ENCODE measurements at places on chromosomes 16 and 17.

DNA sequence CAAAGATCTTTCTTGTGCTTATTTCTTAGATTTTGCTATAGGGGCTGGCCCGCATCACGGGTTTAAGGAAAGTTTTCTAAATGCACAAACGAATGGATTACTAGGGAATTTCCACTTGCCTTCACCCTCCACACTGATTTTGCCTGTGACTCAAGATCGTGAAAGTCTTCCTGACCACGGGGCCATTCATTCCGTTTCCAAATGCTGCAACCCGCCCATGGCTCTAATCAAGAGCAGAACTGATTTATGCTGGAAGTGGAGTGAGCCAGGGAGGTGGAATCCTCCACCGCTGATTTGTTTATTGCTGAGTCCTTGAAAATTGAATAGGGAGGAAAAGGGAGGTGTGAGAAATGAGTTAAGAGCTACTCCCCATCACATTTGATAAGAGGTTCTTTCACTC is 52.4 kb downstream of the CA10 start:
- DNase-seq = no peak

DNA sequence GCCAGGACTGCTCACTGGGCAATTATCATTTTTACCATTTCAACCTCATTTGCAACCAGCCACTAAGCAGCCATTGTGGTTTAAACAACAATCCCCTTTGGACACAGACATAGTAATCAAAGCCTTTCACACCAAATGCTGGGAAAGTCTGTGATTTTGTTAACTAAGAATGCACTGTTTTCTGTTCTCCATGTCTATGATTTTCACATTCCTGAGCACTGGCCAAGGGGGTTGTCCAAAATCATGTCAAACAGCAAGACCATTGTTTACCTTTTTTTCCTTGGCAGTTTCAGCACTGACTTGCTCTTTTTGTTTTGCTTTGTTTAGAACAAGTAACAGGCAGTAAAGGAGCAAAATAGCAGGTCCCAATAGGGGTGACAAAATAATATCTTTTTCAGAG is 106.3 kb upstream of the SIAH1 start:
- DNase-seq = no peak

DNA sequence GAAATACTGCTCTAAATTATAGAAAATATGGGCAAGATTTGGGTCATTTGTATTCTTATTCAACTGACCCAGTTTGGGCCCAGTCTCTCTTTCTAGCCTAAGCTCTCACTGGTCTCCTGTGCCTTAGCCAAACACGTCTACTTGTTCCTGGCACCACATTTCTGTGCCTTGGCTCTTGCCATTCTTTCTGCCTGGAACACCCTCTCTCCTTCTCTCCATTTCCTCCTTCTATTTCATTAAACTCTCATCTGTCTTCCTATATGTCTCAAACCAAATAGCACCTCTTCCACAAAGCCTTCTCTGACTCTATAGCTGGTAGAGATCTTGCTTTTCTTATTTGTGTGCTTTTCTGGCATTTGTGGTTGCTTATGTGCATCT is 37.7 kb upstream of the NUFIP2 start:
- no peak for DNase-seq

DNA sequence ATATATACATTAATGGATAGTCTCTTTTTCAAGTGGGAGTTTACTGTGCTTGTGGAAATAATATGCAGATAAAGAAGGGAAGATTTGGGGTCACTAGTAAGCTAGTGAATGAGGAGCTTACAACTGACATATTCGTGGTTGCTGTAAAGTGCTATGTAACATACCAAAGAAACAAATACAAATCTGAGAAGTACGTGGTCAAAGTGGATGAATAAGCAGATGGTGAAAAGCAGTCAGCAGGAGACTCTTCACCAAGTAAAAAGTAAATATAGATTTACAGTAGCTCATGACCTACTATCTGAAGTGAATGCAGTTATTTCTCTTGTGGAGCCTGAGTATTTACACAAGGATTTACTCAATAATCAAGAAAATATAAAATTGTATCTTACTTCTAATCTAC is 136.6 kb upstream of the ELAC2 start:
- DNase-seq = no peak

DNA sequence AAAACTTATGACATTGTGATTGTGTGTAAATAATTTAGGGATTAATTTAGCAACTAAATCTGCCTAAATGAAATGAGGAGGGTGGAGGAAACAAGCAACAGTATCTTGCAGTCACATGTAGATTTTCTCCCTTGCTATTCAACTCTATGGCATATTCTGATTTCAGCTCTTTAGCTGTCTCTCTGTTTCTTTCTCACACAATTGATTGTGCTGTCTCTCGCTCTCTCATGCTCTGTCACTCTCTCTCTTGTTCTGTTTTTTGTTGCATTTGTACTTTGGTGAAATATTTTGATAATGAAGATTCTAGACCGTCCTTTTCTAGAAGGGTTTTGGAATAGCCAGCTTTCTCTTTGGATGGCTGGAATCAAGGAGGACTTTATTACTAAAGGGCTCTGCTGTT is 70.6 kb downstream of the BCAS3 start:
- DNase-seq = no peak

GRCh38 chr16:20784204-20784603 is 20.4 kb downstream of the ACSM3 start:
- no peak for DNase-seq

DNA sequence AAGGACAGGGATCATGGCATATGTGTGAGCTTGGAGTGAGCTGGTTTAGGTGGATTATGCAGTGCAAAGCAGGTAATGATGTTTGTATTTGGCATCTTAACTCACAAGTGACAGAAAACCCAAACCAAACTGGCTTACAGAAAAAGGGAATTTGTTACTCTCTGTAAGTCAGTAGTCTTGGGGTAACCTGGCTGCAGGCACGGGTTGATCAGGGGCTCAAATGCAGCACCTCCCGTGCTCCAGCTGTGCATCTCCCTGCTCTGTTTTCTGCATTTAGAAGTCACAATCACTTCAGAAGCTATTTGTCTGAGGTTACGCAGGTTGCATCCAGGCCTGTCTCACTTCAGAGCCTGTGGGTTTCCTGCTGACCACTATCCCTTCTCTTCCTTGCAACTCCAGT is 354.3 kb downstream of the CPPED1 start:
- DNase-seq = no peak

GRCh38 chr16:67169642-67170167 is 633 bp upstream of the NOL3 start:
- DNase-seq = peak; percentile 67

- no peak for DNase-seq
Measured at GRCh38 chr16:8342276-8342675, 248.0 kb downstream of the TMEM114 start.

DNA sequence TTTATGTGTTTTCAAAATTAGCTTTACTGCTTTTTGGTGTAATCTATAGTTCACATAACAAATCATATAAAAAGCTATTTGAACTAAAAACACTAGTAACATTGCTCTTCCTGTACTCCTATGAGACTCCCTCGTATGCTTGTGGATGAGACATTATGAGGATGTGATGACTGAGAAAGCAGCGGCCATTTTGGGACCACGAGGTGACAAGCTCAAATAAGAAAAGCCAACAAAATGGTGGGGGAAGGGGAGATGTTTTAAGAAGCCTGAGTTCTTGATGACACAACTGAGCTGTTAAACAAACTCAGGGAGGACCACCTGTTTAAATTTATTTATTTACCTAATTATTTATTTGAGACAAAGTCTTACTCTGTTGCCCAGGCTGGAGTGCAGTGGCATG is 4.5 kb downstream of the CCL18 start:
- DNase-seq = no peak

DNA sequence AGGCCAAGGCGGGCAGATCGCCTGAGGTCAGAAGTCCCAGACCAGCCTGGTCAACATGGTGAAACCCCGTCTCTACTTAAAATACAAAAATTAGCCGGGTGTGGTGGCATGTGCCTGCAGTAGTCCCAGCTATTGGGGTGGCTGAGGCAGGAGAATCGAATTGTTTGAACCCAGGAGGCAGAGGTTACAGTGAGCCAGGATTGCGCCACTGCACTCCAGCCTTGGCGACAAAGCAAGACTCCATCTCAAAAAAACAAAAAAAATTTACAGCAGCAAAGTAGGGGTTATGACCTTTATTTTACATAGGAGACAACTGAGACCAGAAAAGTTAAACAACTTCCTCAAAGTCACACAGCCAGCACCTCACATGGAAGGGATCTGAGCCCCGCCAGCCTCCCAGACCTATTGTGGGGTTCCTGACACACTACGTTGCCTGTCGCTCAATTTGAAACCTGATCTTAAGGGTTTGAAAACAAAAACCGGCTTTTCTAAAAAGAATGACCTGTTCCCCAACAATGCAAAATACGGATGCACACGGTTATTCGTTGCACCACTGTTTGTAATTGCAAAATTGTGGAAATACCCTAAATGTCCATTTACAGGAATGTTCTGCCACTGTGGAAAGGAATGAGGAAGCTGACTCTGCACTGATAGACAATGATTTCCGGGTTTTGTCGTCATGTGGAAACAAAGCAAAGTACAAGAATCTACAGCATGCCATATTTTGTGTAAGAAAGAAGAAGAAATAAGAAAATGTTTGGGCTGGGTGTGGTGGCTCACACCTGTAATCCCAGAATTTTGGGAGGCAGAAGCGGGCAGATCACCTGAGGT is 77.2 kb downstream of the CNGB1 start:
- peak; percentile 75 for DNase-seq

GRCh38 chr17:5509482-5509881 is 23.1 kb downstream of the MIS12 start:
- no peak for DNase-seq

DNA sequence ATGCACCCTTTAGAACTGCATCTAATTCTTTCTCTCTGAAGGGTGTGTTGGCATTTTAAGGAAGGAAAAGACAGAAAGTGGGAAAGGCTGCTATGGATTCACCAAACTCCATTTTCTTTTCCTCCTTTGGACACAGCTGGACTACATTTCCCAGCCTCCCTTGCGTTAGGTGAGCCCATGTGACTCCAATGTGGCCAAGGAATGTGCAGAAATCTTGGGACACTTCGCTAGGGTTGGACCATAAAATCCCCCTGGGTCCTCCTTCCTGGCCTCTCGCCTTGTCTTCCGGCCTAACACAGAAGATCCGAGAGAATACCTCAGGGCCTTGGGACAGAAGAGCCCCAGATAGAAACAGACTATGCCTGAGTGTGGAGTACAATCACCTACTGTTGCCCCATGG is 56.3 kb downstream of the ABCC12 start:
- DNase-seq = no peak

GRCh38 chr17:35709874-35710273 is 21.6 kb upstream of the RASL10B start:
- no peak for DNase-seq

- no peak for DNase-seq
Measured at GRCh38 chr17:53039981-53040380, 782.7 kb upstream of the KIF2B start.

DNA sequence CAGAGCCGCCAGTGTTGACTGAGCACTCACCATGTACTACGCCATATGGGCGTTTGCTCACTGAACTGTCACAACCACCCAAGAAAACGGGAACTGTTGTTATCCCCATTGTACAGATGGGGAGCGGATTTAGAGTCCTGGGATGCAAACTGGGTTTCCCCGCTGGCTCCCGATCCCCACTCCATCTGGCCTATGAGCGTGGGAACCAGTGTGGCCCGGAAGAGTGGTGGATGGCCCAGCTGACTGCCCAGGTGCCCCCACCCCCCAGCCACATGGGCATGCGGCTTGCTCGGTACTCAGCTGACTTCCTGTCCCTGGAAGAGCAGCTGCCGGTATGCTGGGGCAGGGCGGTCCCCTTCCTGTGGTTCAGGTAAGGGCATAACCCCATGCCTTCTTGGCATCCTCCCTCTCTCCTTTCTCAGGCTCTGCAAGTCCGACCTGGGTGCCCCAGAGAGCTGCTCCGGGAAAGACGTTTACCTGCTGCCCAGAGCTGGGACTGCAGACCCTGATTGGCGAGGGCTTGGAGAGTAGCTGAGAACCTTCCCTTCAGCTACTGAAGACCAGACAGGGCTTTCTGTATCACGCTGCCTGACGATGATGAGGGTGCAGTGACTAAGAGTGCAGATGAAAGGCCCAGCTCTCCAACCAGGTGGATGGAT is 16.2 kb downstream of the SOCS3 start:
- no peak for DNase-seq

GRCh38 chr16:9077091-9077809 is 14.2 kb upstream of the HAPSTR1 start:
- no peak for DNase-seq

DNA sequence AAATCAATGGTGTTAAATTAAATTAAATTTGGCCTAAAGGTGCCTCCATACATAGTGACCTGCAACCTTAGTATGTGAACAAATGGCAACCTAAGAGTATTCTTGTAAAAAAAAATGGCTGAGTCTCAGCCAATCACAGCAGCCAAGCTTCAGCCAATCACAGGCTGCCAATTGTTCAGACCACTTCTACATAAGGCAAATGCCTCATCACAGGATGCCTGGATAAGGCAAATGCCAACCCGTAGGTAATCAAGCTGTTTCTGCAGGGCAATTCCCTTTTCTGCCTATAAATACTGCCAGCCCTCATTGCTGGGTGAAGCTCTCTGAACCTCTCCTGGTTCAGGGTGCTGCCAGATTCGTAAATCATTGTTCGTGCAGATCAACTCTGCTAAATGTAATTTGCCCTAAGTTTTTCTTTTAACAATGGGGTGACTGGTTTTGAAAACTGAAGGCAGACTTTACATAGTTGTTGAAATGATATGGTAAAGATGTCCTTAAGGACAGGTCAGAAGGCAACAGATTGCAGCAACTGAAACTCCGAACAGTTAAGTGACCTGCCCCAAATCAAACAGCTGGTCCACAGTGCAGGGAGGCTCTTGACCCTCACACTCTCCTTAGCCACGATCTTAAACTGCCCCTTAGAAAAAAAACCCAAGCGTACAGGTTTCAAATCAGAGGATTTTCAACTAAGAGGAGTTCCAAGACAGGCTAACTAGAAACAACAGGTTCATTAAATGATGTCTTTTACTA is 50.3 kb downstream of the N4BP1 start:
- no peak for DNase-seq

DNA sequence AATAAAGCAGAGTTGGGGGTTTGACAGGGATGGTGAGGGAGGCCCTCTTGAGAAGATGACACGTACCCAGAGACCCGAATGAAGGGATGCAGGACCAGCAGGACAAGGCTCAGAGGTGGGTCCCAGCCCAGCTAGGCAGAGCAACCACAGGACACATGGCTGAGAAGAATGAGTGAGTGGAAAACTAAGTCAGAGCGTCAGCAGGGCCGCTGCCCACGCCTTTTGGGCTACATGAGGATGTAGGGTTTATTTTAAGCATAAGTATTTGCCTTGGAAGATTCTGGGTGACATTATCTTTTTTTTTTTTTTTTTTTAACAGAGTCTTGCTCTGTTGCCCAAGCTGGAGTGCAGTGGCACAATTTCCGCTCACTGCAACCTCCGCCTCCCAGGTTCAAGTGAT is 176.0 kb downstream of the TMEM132E start:
- no peak for DNase-seq

- DNase-seq = no peak
Measured at GRCh38 chr16:85209526-85210121, 97.4 kb upstream of the CIBAR2 start.
